ENCODE measurements at places on chromosomes 1 and 21.

- no peak for DNase-seq
Observed at GRCh38 chr1:10943041-10943440, 69.4 kb upstream of the TARDBP start.

GRCh38 chr21:32475162-32475812, 62.8 kb downstream of the EVA1C start:
- no peak for DNase-seq

DNA sequence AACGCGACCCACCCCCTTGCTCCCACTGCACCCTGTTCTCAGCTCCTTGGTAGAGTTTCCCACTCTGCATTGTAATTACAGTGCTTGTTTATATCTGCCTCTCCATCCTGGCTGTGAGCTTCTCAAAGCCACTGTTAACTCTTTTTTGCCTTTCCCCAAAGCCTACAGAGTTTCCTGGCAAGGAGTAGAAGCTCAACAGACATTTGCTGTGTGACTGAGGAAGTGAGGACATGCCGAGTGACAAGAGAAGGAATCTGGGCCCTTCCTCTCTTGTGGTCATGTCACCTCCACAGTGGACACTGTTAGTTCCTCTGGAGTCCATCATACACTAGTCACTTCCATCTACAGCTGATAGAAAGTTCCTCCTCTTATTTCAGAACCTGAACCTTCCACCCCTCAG, 6.1 kb upstream of the IGSF8 start:
- DNase-seq: no peak

DNA sequence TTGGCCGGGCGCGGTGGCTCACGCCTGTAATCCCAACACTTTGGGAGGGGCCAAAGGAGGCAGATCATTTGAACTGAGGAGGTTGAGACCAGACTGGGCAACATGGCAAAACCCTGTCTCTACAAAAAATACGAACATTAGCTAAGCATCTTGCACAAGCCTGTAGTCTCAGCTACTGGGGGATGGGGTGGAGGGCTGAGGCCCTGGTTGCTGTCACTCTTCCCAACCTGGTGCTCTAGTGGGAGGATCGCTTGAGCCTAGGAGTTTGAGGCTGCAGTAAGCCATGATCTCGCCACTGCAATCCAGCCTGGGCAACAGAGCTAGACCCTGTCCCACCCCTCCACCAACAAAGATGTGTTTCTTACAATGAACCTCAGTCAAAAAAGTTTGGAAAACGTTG, 2.8 kb downstream of the PHGDH start:
- DNase-seq: no peak

- no peak for DNase-seq
Observed at GRCh38 chr1:227547310-227548118, 15.8 kb upstream of the ZNF678 start.

Data from activated gamma-delta T cell (primary cell).